ENCODE measurements at places on chromosomes 5 and 9.

DNA sequence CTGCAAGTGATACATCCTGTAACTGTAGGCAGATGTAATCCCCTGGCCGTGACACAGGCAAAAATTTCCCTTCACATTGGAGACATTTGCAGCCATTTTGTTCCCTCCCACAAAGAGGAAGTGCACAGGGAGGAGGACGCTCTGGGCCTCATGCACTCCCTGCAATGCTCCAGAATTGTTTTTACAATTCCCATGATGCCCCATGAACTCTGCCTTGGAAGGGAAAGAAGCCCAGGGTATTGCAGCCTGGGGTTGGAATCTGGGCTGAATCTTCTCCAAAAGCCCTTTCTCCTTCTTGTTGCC lies 491.7 kb downstream of the CCDC171 start:
- no peak for DNase-seq

GRCh38 chr9:110048976-110049698 lies 158.8 kb downstream of the C9orf152 start:
- DNase-seq: peak; percentile 24

DNA sequence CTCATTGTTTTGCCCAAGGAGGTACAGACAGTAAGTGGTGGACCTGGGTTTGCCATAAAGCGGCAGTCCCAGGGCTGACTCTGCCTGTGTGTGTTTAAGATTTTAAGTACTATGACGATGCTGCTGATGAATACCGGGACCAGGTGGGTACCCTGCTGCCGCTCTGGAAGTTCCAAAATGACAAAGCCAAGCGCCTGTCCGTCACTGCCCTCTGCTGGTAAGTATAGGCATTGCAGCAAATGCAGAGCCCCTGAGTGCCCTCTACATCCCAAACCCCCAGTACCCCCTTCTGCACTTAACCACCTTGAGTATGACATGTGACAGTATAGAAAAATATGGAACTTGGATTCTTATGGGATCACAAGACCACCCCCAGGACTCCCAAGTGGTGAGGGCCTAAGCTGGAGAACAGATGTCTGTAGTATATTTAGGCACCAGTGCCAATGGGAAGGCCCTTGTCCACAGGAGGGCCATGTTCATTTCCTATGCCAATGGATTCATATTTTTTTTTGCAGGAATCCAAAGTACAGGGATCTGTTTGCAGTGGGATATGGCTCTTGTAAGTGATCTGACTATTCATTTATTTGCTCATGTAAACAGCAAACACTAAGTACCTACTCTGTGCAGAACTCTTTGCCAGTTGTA lies 22.0 kb downstream of the ENHO start:
- peak; percentile 64 for DNase-seq

GRCh38 chr5:142643634-142644033 lies 42.3 kb downstream of the FGF1 start:
- DNase-seq: no peak

DNA sequence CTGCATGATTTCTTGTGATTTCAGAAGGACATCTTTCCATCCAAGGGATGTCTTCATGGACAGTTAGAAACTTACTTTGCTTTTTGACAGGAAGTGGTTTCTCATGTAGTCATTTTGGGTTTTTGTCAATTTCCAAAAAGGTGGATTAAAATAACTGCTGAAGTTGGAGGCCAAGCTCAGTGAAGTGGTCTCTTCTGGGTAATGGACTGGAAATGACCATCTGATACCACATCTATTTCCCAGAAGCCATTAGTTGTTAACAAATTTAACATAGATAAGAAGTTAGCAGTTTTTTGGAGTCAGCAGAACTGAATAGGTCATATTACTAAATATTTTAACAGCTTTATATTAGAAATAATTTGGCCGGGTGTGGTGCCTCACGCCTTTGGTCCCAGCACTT lies 86.2 kb upstream of the MYO10 start:
- DNase-seq: no peak

- no peak for DNase-seq
Observed at GRCh38 chr9:135210676-135211523, 123.4 kb downstream of the OLFM1 start.

DNA sequence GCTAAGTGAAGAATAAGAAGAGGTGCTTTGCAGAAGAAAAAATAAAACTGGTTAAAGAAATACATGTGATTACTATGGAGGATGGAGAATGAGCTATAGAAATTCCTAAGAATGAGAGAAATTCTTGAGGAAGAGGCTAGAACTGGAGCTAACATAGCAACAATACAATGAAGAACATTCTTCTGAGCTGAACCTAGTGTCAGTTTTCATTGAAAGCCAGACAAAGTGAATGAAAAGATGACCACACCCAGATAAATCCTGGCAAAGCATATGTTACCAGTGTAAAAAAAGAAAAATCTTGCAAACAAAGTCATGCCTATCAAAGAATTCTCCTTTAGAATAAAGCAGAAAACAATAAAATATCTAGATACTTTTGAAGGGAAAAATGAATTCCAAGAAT lies 39.6 kb downstream of the SGCD start:
- no peak for DNase-seq
